ENCODE measurements at places on chromosomes 1 and 21.

DNA sequence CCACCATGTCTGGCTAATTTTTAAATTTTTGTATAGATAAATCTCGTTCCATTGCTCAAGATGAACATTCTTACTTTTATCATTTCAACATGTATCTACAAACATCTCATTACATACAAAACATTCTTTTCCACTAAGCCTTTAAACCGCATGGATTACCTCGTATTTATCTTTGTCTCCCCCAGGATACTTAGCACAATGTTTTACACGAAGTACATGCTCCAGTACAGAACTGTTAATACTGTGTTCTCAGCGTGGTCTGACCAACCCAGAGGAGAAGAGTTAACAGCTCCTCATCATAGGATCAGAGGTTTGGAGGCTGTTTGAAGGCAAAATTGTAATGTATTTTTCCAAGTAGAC lies 7.4 kb downstream of the PIK3C2B start:
- no peak for DNase-seq

- no peak for DNase-seq
Measured at GRCh38 chr1:82927753-82928152, 1071.2 kb downstream of the TTLL7 start.

- no peak for DNase-seq
Measured at GRCh38 chr21:18274370-18274769, 29.7 kb downstream of the CHODL start.

GRCh38 chr1:234844479-234845031 lies 234.6 kb upstream of the IRF2BP2 start:
- no peak for DNase-seq

- DNase-seq, result no peak
Measured at GRCh38 chr1:214638997-214639396, 36.0 kb downstream of the CENPF start.

GRCh38 chr1:179080866-179081686 lies 794 bp upstream of the TOR3A start:
- DNase-seq, result no peak

DNA sequence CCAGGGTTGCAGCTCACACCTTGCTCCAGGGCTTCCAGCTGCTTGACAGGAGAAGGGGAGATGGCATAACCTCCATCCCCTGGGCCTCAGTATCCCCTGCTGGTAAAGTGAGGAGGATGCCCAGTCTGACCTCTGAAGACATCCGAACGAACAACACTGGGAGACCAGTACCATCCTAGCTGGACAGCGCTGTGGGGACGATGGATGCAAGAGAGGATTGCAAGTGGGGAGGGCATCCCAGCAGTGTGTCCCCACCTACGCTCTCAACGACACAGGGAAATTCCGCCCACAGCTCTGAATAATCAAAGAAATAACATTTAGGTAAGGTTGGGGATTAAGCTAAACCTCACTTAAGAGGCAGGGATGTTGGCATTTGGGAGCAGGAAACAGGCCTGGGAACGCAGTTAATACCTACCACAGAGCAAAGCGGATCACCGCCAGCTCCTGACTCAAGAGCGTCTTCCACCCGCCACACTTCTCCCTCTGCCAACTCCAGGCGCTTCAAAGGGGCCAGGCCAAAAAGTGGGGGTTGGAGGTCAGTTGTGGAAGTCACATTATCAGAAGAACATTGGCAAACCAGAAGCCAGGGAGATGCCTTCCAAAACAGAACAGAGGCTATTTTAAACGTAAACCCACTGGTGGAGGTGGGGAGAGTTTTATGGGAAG lies 47.6 kb downstream of the SSBP3 start:
- DNase-seq, result no peak

GRCh38 chr1:17550729-17551584 lies 11.5 kb downstream of the ARHGEF10L start:
- DNase-seq, result peak; percentile 45

DNA sequence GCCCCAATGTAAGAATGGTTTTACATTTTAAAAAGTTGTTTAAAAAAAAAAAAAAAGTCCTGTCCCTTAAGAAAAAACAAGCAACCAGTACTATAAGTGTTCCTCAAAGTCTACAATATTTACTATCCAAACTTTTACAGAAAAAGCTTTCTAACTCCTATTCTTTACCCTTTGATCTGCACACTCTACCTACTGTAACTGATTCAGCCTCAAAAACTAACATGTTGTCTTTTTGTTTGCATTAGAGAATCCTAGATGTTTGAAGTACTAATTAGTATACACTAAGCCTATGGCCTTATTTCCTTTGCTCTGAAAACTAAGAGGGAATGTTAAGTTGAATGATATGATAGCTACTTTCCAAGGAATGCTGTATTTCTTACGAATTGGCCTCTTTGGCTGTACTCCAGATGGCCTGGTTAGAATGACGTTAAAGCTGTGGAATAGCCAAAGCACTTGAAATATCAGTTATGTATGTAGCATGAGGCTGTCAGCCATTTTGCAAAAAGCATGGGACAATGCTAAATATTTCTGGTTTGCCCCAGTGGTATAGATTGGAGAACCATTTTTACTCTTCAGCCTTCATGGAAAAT lies 234.8 kb downstream of the GPR52 start:
- no peak for DNase-seq

GRCh38 chr1:25796811-25797458 lies 3.1 kb upstream of the SELENON start:
- peak; percentile 64 for DNase-seq

DNA sequence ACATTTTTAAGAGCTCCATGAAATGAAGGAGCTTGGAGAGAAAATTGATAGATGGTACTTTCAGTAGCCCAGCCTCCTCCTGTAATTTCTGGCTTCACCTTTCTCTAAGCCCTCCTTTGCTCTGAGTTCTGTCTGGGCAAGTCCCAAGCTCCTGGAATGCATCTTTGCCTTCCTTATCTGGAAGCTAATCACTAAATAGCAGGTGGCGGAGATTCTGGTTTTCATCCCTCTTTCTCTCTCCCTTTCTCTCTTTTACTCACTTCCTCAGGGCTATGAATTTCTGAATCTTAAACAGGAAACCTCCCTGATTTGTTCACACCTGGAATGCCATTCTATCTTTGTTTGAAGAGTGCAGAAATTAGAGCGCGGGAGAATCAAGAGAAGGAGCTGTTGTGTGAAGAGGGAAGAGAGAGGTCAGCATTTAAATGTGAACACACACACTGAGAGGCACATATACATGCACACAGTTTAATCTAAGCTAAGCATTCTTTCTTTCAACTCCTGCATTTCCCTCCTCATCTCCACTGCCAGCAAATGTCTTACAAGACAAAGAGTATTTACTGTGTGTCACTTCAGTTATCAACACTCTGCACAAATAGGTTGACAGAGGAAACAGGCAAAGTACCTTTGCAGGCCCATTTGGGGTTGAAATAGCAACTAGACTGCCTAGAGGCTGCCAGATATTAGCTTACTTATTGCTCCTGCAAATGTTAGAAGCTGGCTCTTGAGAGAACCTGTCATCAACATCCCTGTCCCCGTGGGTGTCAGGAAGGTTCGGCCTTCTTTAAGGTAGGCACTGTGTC lies 199.4 kb upstream of the CAMK1G start:
- no peak for DNase-seq

DNA sequence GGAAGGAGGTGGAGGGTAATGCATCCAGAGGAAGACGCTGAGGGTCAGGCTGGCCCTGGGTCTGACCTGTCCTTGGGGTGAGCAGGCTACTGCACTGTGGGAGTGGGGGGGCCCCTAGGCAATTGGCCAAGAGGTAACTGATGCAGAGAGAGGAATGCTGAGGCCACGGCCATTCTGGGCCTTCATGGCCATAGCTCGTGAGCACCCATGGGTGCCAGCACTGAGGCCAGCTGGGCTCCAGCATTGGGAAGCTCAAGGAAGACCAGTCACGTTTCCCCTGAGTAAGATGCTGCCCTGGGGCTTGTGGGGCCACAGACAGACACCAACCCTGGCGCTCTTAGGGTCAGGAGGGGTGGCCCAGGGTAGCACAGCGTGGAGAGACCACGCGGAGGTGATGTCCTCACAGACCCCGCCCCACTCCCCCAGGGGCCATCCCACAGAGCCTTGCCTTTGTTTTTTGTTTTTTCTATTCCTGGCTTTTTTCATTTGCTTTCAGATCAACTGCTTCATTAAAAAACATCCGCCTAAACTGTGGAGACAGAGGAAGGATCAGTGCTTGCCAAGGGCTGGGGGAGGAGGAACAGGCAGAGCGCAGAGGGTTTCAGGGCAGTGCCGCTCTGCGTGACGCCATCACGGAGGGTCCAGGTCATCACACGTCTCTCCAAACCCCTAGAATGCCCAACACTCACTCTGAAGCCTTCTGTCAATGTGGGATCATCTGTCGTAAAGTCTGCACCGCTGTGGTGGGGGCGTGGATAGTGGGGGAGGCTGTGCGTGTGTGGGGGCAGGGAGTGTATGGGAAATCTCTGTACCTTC lies 61.1 kb downstream of the SIK1 start:
- no peak for DNase-seq

- DNase-seq, result no peak
Measured at GRCh38 chr1:204426474-204426873, 14.9 kb upstream of the PPP1R15B start.

DNA sequence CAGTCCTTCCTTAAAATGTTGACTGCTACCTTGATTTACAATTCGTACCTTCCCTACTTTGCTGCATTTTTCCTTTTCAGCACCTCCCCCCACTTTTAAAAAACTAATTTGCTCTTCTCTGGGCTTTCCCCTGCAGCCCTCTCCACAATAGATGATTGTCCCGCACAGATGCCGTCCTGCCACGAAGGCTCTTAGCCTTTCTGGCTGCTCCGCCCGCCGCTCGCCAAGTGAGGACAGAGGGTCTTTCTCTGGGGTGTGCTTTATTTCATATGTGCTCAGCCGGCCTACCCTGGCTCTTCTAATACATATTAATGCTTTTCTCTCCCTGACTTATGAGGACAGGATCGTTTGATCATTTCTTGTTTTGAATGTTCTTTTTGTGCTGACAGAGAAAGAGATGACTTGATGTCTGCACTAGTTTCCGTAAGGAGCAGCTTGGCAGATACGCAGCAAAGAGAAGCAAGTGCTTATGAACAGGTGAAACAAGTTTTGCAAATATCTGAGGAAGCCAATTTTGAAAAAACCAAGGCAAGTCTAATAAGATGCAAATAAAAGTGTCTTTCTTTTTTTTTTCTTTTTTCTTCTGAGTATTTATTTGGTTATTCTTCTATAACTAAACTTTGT lies 60.6 kb downstream of the SDCCAG8 start:
- DNase-seq, result no peak

DNA sequence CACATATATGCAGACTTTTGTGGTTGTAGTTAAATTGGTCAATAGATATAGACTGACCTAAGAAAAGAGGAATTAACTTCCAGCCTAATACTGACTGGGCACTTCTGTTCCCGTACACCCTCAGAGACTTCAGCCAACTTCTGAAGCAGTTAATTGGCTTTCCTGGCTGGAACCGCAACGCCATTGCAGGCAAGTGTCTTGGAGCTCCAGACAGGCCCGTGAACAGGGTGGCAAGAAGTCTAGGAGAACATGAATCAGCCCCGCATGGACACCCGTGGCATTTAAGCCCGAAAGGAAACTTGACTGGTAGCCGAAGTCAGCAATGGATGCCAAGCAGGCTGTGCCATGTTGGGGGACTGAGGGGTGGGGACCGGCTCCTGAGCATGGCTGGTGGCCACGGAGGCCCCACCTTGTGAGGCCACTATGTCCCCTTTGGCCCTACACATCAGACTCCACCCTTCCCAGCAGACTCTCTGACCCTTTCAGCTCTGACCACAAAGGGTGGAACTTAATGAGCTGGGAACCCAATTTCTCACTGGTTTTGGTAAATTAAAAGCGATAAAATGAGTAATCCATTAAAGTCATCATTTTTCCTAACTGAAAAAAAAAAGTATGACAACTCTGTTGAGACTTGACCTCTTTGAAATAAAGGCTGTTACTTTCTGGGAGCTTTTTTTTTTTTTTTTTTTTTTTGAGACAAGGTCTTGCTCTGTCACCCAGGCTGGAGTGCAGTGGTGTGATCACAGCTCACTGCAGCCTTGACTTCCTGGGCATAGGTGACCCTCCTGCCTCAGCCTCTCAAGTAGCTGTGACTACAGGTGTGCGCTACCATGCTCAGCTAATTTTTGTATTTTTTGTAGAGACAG lies 54.1 kb downstream of the RUNX1 start:
- no peak for DNase-seq
